ENCODE measurements at places on chromosomes 3 and 15.

DNA sequence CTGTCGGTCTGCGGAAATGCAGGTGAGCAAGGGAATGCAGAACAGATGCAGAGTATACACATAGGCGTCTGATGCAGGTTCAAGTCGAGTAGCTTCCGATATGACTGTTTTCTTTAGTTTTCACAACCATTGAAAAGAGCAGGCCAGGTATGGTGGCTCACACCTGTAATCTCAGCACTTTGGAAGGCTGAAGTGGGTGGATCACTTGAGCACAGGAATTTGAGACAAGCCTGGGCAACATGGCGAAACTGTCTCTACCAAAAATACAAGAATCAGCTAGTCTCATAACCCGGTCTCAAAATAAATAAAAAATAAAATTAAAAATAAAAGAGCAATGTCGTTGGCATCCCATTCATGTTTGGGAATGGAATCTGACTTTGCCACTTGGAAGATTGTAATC, 101.5 kb downstream of the PTPRG start:
- DNase-seq, result no peak

- no peak for DNase-seq
Measured at GRCh38 chr3:11532931-11533391, 110.8 kb downstream of the VGLL4 start.

DNA sequence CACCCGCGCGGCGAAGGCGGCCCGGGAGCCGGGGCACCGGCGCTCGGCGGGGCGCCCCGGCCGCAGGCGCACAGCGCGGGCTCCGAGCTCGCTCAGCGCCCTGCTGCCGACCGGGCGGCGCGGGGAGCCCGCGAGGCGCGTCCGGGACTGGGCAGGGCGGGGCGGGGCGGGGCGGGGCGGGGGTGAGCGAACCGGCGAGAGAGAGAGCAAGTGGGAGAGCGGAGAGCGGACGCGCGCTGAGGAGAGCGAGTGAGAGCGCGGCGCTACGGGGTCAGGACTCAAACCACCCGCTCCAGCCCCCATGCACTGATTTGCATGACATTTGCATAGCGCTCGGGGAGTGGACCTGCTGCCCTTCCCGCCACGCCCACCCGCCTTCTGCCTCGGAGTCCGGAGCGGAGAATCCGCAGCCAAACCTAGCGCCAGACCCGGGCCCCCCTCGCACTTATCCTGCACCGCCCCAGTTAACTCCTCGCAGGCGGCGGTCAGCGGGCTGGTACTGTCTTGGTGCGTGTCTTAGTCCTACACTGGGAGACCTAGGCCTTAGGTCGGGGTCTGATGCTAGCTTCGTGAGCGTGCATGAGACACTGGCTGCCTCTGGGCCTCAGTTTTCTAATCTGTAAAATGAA, at the start of gene MYLK:
TSS of gene MYLK (minus strand) at position 130 of the 629 bp plus-strand sequence. CDS start 90,491 bp downstream, outside the sequence.
- DNase-seq, result no peak

- no peak for DNase-seq
Measured at GRCh38 chr3:14477311-14477935, 62.7 kb downstream of the GRIP2 start.

DNA sequence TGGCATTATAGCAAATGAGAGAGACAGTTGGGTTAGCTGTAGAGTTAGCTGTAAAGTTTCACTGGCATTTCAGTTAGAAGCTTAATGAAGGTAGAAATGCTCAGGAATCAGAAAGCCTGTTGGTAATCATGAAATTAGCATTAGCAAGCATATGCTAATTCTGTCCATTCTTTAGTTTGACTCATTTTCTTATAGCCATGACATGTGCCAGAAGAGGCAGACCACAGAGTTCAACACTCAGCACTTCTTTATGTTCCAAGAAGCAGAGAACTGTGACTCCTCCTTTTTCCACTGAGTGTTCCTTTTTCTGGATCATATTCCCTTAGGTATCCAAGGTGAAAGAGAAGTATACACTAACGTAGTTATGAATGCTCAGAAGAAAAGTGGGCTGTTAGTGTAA, 276.2 kb upstream of the SGO1 start:
- DNase-seq, result no peak

DNA sequence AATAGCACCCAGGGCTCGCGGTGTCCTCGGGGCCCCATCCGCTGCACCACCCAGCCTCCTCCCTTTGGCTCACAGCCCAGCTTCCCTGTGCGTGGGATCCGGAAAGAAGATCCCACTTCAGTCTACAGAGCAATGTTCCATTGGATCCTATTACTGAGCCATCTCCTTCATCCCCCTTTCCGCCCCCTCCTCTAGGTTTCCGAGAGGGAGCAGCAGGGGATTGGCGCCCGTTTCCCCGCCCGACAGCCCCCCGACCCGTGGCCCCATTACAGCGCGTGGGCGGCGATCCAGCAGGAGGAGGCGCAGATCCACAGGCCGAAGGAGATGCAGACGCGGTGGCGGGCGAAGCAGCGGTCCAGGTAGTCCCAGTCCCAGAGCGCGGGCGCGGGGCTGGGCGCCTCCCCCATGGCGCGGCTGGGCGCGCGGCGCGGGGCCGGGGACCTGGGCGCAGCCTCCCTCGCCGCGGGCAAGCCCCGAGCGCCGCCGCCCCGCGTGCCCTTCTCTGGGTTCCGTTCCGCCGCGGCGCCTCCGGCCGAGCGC, 340 bp downstream of the TMEM44 start:
- no peak for DNase-seq

GRCh38 chr3:50287262-50287661, 5.0 kb downstream of the IFRD2 start:
- no peak for DNase-seq

GRCh38 chr3:66224220-66224619, 3.4 kb downstream of the SLC25A26 start:
- no peak for DNase-seq

DNA sequence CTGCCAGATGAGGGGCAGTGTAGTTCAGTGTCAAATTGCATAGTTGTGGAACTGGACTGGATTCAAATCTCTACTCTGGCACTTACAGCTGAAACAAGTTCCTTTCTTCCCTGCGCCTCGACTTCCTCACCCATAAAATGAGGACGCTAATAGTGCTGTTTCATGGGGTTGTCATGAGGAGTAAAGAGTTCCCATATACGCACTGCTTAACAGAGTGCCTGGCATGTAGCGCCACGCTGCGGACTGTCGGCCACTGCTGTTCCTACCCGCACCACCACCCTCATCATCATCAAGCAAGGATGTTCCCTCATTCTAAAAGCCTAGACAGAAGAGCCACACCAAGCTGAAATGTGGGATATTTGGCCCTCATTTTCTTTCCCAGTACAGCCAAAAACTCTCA, 91.9 kb downstream of the CHDH start:
- DNase-seq, result no peak

GRCh38 chr3:34948517-34948916, 690.8 kb upstream of the ARPP21 start:
- no peak for DNase-seq

GRCh38 chr3:194951931-194952582, 266.4 kb downstream of the FAM43A start:
- no peak for DNase-seq

DNA sequence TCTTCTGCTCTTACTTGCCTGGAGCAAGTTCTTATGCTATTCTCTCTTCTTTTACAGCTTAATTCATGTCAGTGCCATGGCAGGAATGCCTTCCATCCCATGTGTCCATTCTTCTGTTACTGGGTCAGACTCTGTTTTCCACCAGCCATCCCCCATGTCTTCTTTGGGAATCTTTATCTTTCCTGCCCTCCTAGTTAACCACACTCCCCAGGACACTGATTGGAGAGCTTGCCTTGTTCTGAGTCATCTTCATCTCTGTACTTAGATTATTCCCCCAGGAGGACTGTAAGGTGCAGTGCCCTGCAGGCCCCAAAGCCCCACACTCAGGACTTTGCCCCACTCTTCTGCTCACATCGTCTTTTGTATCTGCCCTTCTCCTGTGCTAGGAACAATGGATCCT, 3.6 kb downstream of the ABHD17C start:
- DNase-seq, result no peak

DNA sequence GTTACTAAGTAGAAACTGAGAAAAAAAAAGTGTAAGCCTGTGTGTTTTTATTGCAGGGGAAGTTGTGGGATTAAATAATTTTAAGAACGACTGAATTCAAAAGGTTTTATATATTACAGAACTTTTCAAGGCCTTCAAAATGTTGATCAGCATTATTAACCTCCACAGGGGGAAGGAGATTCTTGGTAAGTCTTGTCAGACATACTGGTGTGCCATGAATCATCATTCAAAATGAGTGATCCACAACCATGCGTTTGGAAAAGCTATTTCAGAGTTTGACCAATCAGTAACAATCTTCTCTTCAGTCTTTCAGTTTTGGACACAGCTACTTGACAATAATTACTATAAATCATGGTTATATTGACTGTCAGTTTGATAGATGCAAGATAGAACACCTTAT, 70.2 kb downstream of the ADAMTS9 start:
- no peak for DNase-seq

DNA sequence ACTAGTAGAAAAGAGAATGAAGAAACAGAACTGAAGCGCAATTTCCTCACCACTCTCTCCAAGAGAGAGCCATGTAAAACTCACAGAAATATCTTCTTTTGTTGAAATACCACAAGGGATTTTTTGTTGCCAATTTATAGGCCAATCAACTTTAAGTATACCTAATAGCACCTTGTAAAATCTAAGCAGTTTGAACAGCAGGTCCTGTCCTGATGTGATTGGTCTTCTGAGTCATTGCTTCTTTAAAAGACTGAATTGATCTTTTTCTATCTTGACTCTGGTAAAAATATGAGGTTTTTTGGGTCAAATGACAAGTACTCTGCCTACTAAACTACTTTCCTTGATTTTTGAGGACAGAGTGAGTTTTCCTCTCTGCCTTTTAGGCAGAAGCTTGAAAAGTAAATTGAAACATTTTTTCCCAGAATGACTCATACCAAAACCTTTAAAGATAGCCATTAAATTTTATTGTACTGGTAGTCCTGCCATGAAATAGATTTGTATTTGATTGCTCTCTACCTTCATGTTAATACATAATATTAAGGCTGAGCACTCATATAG, 343.9 kb upstream of the CBLB start:
- no peak for DNase-seq

DNA sequence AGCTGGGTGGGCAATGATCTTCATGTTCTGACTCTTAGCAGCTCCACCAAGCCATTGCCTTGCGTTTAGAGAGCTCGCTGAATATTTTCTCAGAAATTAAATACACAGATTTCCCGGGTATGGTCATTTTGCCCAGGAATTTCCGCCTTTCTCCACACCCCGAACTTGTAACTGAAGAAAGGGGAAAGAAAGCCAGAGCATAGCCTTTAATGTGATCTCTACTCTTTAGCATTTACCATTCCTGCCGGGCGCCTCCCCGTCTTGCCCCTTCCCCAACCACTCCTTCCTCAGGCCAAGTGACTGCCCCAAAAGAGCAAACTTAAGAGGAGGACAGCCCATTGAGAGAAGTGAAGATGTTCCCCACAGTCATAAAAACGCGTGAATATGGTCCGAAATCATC, 53.1 kb downstream of the LMCD1 start:
- DNase-seq, result no peak

DNA sequence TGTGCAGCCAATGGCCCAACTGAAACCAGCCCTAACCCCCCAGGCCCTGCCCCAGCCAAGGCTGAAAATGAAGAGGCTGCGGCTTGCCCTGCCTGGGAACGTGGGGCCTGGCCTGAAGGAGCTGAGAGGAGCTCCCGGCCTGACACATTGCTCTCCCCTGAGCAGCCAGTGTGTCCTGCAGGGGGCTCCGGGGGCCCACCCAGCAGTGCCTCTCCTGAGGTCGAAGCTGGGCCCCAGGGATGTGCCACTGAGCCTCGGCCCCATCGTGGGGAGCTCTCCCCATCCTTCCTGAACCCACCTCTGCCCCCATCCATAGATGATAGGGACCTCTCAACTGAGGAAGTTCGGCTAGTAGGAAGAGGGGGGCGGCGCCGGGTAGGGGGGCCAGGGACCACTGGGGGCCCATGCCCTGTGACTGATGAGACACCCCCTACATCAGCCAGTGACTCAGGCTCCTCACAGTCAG, 11.2 kb downstream of the MAP1A start:
- DNase-seq, result no peak

DNA sequence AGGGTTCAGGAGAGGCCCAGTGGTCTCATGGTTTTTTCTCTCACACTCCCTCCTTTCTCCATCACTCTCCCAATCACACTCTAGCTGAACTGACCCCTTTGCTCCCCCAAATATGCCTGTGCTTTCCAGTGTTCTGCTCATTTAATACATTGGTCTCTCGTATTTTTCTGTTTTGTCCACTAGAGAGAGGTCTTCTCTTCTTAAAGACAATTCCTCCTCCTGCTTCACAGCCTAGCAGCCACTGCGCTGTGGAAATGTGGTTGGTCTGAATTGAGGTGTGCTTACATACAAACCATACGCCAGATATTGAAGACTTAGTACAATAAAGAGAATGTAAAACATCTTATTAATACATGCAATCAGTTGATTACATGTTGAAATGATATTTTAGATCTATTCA, 60.6 kb upstream of the XCR1 start:
- peak; percentile 53 for DNase-seq

DNA sequence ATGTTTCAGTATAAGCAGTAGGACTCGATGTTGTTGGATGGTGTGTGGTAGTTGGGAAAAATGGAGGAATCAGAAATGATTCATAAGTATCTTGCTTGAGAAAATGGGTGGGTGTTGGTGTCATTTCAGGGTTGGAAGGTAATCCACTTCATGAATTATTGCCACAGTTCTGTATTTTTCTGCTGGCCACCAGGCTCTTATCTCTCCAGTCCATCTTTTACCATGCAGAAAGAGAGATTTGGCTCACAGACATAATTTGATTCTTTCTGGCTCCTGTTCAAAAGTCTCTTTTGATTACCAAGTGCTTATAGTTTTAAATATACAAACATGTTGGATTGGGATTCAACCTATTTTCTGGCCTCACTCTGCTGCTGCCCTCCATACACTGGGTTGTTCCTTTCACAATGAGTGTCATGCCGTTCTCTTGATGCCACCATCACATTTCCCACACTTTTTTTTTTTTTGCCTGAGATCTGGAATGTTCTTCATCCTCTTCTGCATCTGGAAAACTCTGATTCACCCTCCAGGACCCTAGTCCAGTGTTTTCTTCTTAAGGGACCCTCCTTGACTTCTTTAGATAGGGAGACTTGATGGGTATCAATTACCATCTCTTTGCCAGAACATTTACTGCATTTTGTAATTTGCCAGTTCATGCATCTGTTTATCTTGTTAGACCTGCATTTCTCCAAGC, 69.4 kb upstream of the GAP43 start:
- DNase-seq, result no peak

GRCh38 chr15:42136513-42136912, 19.9 kb downstream of the PLA2G4F start:
- DNase-seq, result no peak

DNA sequence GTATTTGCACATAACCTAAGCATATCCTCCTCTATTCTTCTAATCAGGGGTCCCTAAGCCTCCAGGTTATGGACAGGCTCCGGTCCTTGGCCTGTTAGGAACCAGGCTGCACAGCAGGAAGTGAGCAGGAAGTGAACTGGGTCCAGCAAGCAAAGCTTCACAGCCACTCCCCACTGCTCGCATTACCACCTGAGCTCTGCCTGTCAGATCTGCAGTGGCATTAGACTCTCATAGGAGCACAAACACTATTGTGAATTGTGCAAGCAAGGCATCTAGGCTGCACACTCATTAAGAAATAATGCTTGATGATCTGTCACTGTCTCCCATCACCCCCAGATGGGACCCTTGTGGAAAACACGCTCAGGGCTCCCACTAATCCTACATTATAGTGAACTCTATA, 9.8 kb downstream of the MSL2 start:
- DNase-seq, result no peak

GRCh38 chr3:79632842-79633241, 135.0 kb downstream of the ROBO1 start:
- DNase-seq, result no peak
